Panc1 (cell line): ENCODE measurements at places on chromosomes 16 and 17. TPM values are rescaled to one million over a fixed set of nuclear protein-coding genes. Genes with fewer than 3 reads are reported as not detected.

SRCIN1 gene
- 12.8 TPM for total RNA-seq

DNA sequence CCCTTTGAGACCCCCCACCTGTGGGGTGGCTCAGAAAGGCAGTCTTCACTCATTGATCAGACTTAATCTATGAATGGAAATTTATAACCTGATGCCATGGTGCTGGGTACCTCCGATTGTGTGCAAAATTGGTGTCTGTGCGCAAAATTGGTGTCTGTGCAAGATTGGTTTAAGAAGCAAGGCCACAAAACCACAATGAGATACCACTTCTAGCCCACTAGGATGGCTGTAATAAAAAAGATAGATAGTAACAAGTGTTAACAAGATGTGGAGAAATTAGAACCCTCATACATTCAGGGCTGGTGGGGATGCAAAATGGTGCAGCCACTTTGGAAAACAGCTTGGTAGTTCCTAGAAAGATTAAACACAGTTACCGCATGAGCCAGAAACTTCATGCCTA, 13.9 kb upstream of the CSNK2A2 start:
- no peak overlapping the region for H3K4me3 ChIP-seq
- no peaks in the 10 kb centered on the region for H3K36me3 ChIP-seq
- peaks cover 5% of the 10 kb centered on the region for H3K27me3 ChIP-seq
- no peaks in the 10 kb centered on the region for H3K4me1 ChIP-seq
- H3K27ac ChIP-seq = no peak overlapping the region
- DNase-seq = no peak

DNA sequence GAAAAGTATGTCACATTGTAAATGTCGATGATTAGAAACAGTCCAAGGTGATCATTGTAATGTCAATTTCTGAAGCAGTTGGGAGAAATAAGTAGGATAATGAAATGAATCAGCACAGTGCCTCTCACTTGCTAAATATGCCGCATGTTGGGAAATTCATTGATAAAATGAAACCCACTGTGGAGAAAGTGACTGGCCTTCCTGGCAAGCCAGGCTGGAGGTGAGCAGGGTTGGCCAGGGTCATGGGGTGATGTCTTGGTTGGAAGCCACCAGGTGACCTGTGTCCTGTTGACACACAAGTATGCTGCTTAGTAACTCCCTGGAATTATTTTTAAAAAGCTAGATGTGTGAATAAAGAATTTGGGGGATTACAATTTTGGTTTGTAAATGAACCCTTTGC, 14.9 kb upstream of the WNT9B start:
- no peak overlapping the region for H3K27ac ChIP-seq
- H3K27me3 ChIP-seq = peaks cover 3% of the 10 kb centered on the region; the same call in 1 of the 2 replicates
- DNase-seq = no peak
- no peak overlapping the region for H3K4me3 ChIP-seq
- H3K4me1 ChIP-seq = no peaks in the 10 kb centered on the region

DNA sequence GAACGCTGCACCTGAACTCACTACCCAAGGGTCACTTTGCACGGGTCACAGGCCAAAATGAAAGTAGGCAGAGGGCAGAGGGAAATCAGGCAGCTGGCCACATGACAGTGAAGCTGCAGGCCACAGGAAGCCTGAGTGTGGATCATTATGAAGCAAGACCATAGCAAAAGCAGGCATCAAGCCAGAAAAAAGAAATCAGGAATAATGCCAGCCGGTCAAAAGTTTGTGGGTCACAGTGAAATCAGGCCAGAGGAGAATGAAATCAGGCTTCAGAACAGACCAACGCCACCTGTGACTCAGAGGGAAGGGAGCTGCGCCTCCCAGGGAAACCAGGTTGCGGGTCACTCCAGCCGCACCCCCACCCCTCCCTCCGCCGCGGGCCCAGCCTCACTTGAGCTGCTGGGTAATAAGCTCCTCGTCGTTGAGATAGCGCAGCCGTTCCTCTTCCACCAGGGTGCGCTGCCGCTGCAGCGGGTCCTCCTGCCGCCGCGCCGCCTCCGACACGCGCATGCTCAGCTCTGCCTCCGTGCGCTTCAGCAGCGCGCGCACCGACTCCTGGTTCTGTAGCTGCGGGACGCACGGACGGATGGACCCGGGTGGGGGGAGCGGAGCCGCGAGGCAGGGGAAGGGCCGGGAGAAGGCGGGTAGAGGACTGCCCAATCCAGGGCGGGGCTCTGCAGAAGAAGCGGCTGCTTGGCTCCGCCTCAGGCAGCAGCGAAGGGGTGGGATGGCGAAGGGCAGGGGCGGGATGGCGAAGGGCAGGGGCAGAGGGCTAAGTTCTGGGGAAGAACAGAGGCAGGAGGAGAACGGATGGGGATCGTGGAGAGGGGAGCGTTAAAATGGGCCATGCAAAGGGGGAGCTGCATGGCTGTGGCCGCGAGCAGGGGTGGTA, 47.7 kb downstream of the SRCIN1 start:
- H3K27me3 ChIP-seq = no peaks in the 10 kb centered on the region
- DNase-seq = peak; percentile 87
- peak overlapping the region; percentile 77; the same call in 1 of the 2 replicates for H3K27ac ChIP-seq
- no peaks in the 10 kb centered on the region for H3K36me3 ChIP-seq
- H3K4me1 ChIP-seq = peaks cover 4% of the 10 kb centered on the region; the same call in 1 of the 2 replicates

CORO6 gene
- total RNA-seq = 9.7 TPM

TGFB1I1 gene
- total RNA-seq = 32.5 TPM

DNA sequence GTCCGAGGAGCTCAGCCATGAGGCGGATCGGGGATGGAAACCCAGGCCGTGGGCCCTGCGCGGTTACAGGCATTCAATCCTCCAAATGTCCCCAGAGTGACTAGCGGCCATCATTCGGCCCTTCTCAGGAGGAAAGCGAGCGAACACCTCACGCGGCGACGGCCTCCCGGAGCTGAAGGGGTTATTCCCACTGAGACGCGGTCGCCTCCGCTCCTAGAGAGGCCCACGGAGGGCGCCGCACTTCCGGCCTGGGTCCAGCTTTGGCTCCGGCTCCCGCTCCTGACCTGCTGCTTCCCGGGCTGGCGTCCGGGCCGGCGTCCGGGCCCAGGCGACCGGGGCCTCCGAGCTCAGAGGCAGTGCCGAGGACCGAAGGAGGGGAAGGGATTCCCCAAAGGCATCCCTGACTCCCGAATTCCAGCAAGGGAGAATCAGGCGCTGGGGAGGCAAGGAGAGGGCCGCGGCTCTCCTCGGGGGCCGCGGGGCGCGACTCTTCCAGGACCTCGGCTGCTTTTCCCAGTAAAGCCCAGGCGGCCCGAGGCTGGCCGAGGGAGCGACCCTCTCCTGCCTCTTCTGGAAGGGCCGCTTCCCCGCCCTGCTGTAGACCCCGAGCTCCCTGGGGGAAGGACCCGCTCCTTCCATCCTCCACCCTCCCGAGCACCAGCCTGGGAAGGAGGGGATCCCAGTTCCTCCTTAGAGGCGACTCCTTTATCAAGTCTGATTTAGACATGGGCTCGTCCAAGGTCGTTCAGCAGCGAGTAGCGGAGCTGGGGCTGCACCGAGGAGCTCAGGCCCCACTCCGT, 18.6 kb upstream of the ZNF629 start:
- H3K4me1 ChIP-seq = peaks cover 9% of the 10 kb centered on the region; the same call in 1 of the 2 replicates
- H3K36me3 ChIP-seq = no peaks in the 10 kb centered on the region
- peak overlapping the region; percentile 57 for H3K4me3 ChIP-seq
- H3K27me3 ChIP-seq = no peaks in the 10 kb centered on the region
- H3K27ac ChIP-seq = peak overlapping the region; percentile 89

- H3K4me1 ChIP-seq = no peaks in the 10 kb centered on the region
- DNase-seq = no peak
- peaks cover 15% of the 10 kb centered on the region for H3K27me3 ChIP-seq
- H3K36me3 ChIP-seq = no peaks in the 10 kb centered on the region
- H3K4me3 ChIP-seq = no peak overlapping the region
These were observed 7.1 kb upstream of the GP2 start for GRCh38 chr16:20334396-20334795.

GRCh38 chr17:44014133-44014436, 678 bp downstream of the TMEM101 start:
- H3K27ac ChIP-seq = peak overlapping the region; percentile 97
- H3K36me3 ChIP-seq = peaks cover 5% of the 10 kb centered on the region; the same call in 1 of the 2 replicates
- H3K27me3 ChIP-seq = no peaks in the 10 kb centered on the region
- H3K4me1 ChIP-seq = no peaks in the 10 kb centered on the region; the same call in 1 of the 2 replicates
- peak overlapping the region; percentile 99 for H3K4me3 ChIP-seq

AHSP gene
- total RNA-seq = not detected

RASL10B gene
- total RNA-seq = 4.3 TPM

PRR35 gene
- total RNA-seq = 2.2 TPM

GRCh38 chr17:61567045-61567802, 23.8 kb downstream of the NACA2 start:
- H3K4me3 ChIP-seq = no peak overlapping the region
- no peak overlapping the region for H3K27ac ChIP-seq
- no peak for DNase-seq
- H3K36me3 ChIP-seq = no peaks in the 10 kb centered on the region

GRCh38 chr17:81550830-81551457, 1.2 kb downstream of the FAAP100 start:
- H3K27ac ChIP-seq = peak overlapping the region; percentile 100
- peaks cover 52% of the 10 kb centered on the region for H3K4me1 ChIP-seq
- no peaks in the 10 kb centered on the region for H3K27me3 ChIP-seq
- peak overlapping the region; percentile 91 for H3K4me3 ChIP-seq

GRCh38 chr16:86041807-86042206, 142.8 kb downstream of the IRF8 start:
- H3K4me1 ChIP-seq = no peaks in the 10 kb centered on the region; the same call in 1 of the 2 replicates
- no peaks in the 10 kb centered on the region for H3K27me3 ChIP-seq
- no peak overlapping the region for H3K27ac ChIP-seq
- no peak for DNase-seq

DNA sequence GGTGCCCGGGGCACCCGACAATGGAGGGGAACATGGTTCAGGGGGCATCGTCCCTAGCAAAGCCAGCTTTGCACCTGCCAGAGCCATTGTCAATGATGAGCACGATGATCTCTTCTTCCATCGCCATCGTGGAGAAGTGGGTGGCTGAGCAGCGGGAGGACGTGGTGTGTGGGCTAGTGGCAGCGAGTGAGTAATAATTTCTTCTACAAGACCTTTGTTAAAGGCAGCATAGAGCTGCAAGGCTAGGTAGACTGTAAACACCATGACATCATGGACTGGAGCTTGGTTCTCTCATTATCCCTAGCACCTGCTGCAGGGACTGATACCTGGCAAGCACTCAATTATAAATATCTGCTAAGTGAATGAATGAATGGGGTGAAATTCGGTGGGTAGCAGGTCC, 6.7 kb upstream of the HEATR3 start:
- no peak for DNase-seq
- H3K4me1 ChIP-seq = no peaks in the 10 kb centered on the region
- H3K4me3 ChIP-seq = no peak overlapping the region
- H3K27me3 ChIP-seq = no peaks in the 10 kb centered on the region
- no peaks in the 10 kb centered on the region for H3K36me3 ChIP-seq

DNA sequence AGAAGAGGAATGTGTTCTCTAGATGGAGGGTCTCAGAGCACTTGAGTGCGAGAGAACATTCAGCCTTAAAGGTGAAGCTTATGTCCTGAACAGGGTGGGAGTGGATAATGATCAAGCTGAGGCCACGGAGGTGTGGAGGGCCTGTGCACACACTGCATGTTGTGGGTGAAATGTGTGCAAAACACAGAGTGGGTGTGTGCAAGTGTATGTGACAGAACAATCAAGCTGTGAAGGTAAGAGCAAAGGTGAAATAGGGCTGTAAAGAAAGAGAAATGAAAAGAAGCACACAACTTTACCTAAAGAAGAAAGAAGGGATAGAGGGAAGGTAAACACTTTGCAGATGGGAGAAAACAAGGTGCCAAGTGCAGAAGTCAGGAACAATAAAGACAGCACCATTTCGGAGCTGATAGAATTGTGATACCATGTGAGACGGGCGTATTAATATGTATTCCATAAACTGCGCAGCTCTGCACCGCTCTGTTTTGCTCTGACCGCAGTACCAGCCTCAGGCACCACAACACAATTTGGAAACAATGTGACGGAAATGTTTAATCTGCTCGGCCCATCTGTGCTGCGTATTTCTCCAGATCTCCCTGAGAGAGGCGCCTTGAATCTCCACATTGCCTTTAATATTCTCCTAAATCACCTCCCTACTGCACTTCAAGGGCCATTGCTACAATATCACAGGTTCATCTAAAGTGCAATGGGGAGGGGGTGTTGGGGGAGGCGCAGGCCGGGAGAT, 40.6 kb downstream of the SNX11 start:
- DNase-seq = no peak
- H3K27me3 ChIP-seq = peaks cover 27% of the 10 kb centered on the region
- no peak overlapping the region for H3K4me3 ChIP-seq
- no peak overlapping the region for H3K27ac ChIP-seq

KIFC3 gene
- total RNA-seq = 51.5 TPM

DNA sequence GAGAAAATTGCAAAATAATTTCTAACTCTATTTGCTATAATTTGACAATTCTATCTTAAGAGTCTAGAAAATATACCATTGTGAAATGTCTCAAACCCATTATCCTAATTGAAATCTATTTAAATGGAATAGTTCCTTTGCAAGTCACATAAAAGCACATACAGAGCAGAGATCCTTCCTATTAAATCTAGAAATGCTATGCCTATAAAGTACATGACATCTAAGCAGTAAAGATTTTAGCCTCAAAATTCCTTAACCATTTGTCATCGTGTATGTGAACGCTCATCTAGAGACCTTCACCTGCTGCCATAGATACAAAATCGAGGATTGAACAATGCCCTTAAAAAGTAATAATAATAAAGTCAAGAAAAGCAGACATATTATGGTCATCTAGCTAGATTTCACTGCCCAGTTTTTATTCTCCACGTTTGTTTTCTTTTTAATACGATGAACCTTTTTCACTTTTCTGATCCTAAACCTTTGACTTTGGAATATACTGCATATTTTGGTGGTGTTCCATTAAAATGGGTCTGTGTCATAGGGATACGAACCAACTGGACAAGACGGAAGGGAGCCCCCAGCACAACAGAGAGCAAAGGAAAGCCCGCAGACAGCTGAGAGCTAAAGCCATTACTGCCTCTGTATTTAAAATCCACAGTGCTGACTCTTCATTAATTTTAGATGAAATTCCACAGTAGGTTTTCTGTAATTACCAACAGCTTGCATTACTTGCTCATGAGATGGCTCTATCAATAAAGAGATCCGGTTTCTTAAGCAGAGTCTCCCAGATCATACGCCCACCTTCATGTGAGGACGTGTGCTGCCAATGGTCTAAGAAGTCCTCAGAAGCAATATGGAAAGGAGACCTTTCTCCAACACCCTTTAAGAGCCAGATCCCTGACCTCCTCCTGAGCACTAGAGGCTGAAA, 17.6 kb downstream of the TEX2 start:
- no peaks in the 10 kb centered on the region for H3K27me3 ChIP-seq
- H3K4me1 ChIP-seq = peaks cover 8% of the 10 kb centered on the region; the same call in 1 of the 2 replicates
- DNase-seq = no peak
- no peak overlapping the region for H3K4me3 ChIP-seq
- H3K36me3 ChIP-seq = no peaks in the 10 kb centered on the region
- H3K27ac ChIP-seq = no peak overlapping the region

DNA sequence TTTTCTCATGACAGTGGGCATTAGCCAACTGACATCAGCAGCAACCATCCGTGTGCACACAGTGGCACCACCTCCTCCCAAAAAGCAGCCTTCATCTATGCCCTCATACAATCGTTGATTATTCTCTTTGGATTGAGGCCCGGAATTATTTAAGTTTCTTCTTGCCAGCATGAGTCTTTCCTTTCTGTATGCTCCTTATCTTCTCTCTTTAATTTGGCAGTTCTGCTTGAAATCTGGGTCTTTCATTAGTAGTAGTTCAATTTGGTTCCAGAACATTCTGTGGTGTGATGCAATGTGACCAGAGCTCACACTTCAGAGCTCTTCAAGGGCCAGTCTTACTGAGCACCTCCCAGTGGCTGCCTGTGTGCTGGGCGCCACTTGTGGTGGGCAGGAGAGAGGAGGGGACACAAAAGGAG, 52.2 kb upstream of the STH start:
- H3K27me3 ChIP-seq = no peaks in the 10 kb centered on the region
- H3K4me3 ChIP-seq = no peak overlapping the region
- no peak for DNase-seq
- peaks cover 6% of the 10 kb centered on the region; the same call in 1 of the 2 replicates for H3K4me1 ChIP-seq
